ENCODE measurements at places on chromosomes 3 and 15.

DNA sequence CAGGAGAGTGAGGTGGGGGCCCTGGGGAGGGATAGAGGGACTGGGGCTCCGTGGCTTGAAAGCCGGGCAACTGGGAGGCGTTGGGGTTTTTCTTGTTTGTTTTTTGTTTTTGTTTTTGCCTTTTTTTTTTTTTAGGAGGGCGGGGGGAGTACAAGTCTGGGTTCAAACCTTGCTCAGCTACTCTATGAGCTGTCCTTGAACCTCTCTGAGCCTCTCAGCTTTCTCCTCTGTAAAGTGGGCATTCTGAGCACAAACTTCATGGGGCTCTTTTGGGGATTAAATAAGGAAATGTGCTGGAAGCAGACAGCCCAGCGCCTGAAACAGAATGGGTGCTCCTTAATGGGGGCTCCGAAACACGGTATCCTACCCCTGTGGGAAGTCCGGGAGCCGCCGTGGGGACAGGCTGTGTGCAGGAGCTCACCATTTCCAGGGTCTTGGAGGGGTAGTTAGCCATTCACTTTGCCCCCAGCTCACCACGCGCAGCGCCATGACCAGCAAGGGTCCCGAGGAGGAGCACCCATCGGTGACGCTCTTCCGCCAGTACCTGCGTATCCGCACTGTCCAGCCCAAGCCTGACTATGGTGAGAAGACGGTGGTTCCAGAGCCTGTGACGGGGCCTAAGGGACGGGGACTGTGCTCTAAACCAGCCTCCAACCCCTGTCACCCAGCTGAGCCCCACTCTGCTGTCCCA is 388 bp downstream of the ACY1 start:
- no peak for DNase-seq

- no peak for DNase-seq
Observed at GRCh38 chr3:42749025-42749752, 23.9 kb downstream of the CCDC13 start.

- DNase-seq: no peak
Observed at GRCh38 chr15:77864211-77865105, 213.1 kb downstream of the TBC1D2B start.

DNA sequence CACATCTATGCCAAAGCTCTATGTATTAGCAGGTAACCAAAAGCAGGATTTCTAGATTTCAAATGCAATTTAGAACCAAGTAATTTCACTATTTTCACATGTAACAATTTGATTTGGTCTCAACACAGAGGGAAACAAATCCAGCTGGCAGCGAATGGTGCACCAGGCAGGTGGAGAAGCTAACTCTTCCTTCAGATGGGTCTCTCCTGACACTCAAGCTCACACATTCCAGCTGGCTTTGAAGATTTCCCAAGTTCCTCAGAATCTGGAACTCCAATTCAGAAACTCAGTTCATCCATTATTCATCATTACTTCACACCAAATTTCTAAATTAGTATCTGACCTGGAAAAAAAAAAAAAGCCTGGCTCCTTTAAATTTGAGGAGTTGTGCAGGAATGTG is 318.1 kb upstream of the NECTIN3 start:
- DNase-seq: no peak

GRCh38 chr3:152508705-152509104 is 240.0 kb downstream of the MBNL1 start:
- DNase-seq: no peak

- DNase-seq: no peak
Observed at GRCh38 chr3:46551615-46552014, 14.5 kb downstream of the LRRC2 start.

Measured in iPS DF 19.7 (cell line).